T-cell (primary cell): ENCODE measurements at places on chromosomes 7 and 10. TPM values are rescaled to one million over a fixed set of nuclear protein-coding genes. Genes with fewer than 3 reads are reported as not detected.

DNA sequence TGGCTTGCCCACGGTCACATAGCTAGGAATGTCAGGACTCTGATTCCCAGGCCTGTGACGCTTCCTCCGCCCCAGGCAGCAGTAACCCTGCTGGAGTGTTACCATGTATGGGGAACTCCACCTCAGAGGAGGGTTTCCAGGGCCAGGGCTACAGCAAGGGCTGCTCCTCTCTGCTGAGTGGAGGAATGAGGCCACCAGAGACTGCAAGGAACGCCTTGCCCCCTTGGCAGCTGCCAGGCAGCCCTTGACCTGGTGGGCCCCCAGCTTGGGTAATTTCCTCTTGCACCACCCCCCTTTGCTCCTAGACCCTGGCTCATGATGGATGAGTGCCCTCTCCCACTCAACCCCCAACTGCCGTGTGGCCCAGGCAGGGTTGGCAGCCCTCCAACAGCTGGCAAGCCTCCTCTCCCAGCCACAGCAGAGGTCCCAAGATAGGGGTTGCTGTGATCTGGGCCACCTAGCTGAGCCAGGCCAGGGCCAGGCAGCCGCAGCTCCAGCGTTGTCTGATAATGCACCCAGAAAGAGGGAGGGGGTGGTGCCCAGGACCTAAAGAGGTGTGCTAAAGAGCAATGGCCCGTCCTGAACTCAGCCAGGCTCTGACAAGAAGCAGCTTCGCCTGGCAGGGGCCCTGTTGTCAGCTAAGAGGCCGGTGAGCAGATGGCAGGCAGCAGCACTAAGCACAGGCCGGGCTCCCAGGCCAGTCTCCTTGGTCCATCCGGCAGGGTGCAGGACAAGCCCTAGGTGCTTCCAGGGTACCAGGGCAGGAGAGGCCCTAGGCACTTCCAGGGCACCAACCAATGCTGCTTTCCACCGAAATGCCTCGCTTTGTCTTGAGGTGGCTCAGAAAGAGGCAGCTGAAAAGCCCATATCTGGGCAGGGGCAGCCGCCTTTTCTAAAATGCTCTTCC, 35.4 kb downstream of the DRGX start:
- no peak for DNase-seq

CHPF2 gene
- 34.2 TPM for total RNA-seq

ZP3 gene
- 3.2 TPM for total RNA-seq

TAS2R41 gene
- 1.0 TPM for total RNA-seq
